ENCODE measurements at places on chromosomes 5 and 9. TPM values are rescaled to one million over a fixed set of nuclear protein-coding genes. Genes with fewer than 3 reads are reported as not detected.
A peak's percentile ranks its signal among the peaks of the same experiment; 100 is the strongest.

DNA sequence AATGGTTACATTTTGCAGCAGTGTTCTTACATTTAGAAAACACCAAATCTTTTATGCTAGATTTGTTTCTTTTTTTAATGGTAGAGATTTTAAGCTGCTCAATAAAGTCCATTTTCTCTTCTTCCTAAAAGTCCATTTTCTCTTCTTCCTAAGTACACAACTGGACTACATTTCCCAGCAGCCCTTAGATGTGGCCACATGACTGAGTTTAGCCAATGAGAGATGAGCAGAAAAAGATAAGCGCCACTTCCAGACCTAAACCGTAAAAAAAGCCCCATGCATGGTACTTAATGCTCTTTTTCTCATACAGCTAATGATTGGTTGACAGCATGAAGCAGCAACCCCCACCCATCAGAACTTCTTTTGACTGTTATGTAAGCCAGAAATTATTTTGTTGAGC lies 206.7 kb downstream of the FAM114A2 start:
- H3K4me3 ChIP-seq = no peak overlapping the region
- no peak overlapping the region for H3K27ac ChIP-seq
- DNase-seq = no peak
- H3K27me3 ChIP-seq = no peaks in the 10 kb centered on the region

- peaks cover 13% of the 10 kb centered on the region for H3K36me3 ChIP-seq
These were observed 8.1 kb downstream of the ARPC5L start for GRCh38 chr9:124869986-124870560.

DNA sequence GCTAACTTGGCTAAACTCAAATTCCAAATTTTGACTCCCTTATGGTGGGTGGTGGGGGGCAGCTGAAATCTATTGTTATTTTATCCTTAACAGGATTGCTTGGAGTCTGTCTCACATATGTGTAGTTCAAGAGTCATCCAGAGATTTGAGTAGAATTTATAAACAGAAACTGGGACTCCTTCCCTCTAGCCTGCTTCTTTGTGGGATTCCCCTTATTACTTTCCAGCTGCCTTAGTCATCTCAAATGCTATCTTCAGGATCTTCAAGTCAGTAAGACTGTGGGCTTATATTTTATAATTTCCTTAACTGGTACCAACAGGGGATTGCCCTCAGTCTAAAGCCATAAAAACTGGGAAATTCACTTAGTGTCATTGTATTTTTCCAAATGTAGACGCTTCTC lies 55.5 kb downstream of the NNT start:
- H3K4me3 ChIP-seq = no peak overlapping the region
- no peak for DNase-seq
- no peaks in the 10 kb centered on the region for H3K27me3 ChIP-seq
- no peak overlapping the region for H3K27ac ChIP-seq
- no peaks in the 10 kb centered on the region for H3K4me1 ChIP-seq

DNA sequence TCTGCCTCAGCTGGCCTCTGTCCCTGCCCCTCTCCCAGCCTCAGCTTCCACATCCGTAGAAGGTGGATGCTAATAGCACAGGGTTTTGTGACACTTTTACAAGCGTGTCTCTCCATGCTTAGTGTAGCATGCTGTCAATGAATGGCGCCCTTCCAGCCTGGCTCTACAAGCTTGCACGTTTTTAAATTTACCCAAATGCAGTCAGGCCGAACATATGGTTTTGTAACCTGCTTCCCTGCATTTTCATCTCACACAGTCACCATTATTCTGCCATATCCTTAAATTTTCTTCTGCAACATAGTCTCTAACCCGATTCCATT lies 28.8 kb downstream of the FAM163B start:
- H3K4me1 ChIP-seq = peaks cover 6% of the 10 kb centered on the region
- no peak overlapping the region for H3K4me3 ChIP-seq
- H3K27me3 ChIP-seq = no peaks in the 10 kb centered on the region
- DNase-seq = no peak
- no peak overlapping the region for H3K27ac ChIP-seq

- no peaks in the 10 kb centered on the region for H3K36me3 ChIP-seq
- no peak for DNase-seq
- H3K27ac ChIP-seq = no peak overlapping the region
- no peaks in the 10 kb centered on the region for H3K4me1 ChIP-seq
- no peak overlapping the region for H3K4me3 ChIP-seq
These were observed 158.8 kb downstream of the SLF1 start for GRCh38 chr5:94777056-94777880.

DNA sequence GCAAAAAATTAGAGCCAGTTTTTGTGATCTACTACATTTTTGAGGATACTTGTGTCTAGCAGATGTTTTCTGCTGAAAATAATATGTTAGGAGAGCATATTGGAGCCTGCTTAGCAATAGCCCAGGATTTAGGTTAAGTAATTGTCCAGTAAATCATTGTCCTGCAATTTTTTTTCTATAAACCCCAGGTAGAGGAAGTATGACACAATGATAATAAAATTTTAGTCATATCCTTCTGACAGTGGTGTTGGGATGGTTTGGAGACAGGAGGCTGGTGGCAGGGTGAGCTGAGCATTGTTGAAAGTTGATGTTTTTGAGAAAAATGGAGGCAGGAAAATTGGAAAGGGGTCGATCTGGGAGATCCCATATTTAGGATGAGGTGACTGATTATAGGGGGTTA lies 3.5 kb downstream of the SNCAIP start:
- H3K4me1 ChIP-seq = peaks cover 7% of the 10 kb centered on the region
- H3K4me3 ChIP-seq = no peak overlapping the region
- no peak overlapping the region for H3K27ac ChIP-seq
- DNase-seq = no peak

DNA sequence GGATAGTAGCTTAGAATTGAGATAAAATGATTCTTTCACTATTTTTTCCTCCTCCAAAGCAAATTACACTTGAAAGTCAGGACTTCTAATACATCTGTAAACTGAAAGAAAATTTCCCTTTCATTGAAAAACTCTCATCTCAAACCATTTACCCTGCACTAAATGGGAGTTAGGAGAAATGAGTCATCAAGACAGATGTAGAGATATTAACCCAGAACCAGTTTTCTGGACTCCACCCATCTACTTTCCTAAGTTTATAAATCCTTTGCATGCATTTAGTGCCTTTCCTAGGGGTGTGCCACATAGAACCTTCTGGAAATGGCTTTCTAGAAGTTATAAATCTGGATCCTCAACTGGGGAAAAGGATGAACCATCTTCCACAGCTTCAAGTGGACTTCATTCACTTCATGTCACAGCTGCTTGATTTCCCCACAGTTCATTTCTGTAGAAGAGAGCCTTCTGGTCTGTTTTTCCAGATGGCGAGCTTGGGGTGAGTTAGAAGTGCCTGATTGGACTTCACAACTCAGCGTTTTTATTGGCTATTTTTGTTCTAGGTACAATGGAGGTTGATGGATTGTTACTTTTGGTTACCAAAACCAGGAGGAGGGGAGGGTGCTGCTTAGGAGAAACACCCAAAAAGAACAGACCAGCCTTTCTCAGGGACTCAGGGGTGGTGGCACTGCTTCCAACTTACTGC lies 72.5 kb upstream of the GPR151 start:
- no peaks in the 10 kb centered on the region for H3K27me3 ChIP-seq
- H3K27ac ChIP-seq = no peak overlapping the region

DNA sequence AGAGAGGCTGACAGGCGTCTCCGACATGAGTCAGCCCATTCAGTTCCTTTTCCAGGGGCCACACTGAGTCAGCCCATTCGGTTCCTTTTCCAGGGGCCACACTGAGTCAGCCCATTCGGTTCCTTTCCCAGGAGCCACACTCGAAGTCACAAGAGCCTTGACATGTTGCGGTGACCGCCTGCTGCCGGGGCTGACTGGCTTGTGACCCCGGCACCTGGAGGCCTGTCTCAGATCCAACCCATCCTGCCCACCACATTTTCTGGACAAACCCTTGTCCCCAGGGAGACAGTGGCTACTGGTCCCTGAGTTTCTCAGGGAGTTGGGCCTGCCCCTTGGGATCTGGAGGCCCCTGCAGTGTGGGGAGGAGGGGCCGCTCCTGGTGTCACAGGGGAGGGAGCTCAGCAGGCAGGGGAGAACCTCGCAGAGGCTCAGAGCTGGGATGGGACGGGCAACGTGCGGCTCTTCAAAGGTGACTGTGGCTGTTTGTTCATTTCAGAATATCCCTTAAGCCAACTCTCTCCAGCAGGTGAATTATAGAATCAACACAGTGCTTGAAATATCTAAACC lies 40.5 kb upstream of the LPCAT1 start:
- no peaks in the 10 kb centered on the region for H3K36me3 ChIP-seq
- no peak for DNase-seq
- H3K4me3 ChIP-seq = no peak overlapping the region
- H3K27me3 ChIP-seq = no peaks in the 10 kb centered on the region
- peaks cover 3% of the 10 kb centered on the region for H3K4me1 ChIP-seq
- no peak overlapping the region for H3K27ac ChIP-seq

DNA sequence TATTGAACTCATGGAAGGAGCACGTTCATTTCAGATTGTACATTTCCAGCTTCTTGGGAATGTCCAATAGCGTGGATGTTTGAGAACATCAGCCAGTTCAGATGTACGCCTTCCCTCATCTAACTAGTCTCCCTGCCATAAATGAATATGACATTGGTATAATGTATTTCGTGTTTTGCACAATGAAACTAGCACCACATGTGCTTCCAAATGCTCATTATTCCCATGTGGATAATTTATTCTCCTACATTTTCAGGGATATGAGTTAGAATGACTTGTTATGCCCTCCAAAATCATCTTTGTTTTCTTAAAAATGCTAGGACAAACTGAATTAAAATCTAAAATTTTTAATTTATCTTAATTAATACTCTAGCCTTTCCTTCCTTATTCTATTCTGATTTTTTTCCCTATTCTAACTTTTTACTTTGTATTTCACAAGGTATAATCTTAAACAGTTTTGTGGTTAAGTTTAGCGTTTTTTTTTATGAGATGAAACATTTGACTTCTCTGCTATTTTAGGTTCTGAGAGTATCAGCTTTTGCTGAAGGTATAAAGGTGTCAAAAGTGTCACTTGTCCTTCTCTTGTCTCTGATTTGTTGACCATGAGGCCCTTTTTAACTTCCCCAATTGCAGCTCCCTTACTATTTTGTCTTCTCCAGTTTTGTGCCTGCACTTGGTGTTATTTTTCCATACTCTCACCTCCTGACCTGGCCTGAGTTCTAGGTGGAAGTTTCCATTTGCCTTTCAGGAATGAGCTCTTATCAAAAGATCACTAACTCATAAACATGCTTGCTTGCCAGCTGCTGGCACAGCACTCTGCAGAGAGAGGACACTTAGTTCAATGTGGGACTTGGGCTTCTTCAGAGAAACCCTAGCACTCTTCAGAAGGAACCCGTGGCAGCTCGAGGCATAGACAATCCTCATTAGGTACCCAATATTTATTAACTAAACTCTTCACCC lies 106.8 kb downstream of the FRMD3 start:
- H3K36me3 ChIP-seq = no peaks in the 10 kb centered on the region
- no peaks in the 10 kb centered on the region for H3K27me3 ChIP-seq
- peak overlapping the region; percentile 96 for H3K27ac ChIP-seq
- DNase-seq = no peak
- H3K4me3 ChIP-seq = 0 out of 2 replicates have a peak overlapping the region, but pooled peaks have one; percentile 12
- peaks cover 36% of the 10 kb centered on the region for H3K4me1 ChIP-seq

DNA sequence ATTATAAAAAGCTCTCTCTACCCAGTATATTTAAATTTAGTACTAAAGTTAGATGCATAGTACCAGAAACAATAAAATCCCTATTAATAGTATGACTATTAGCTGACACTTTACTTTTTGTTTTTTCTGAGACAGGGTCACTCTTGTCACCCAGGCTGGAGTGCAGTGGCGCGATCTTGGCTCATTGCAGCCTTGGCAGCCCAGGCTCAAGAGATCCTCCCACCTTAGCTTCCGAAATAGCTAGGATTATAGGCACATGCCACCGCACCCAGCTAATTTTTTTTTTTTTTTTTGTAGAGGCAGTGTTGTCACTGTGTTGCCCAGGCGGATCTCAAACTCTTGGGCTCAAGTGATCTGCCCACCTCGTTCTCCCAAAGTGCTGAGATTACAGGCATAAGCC lies 8.0 kb downstream of the CCNG1 start:
- no peak overlapping the region for H3K27ac ChIP-seq
- H3K4me1 ChIP-seq = peaks cover under 1% of the 10 kb centered on the region
- no peak for DNase-seq
- no peaks in the 10 kb centered on the region for H3K27me3 ChIP-seq

GRCh38 chr9:11318946-11319345 lies 706.1 kb upstream of the PTPRD start:
- no peak for DNase-seq
- no peaks in the 10 kb centered on the region for H3K36me3 ChIP-seq
- no peaks in the 10 kb centered on the region for H3K4me1 ChIP-seq

GRCh38 chr5:10987925-10988504 lies 227.0 kb upstream of the DAP start:
- DNase-seq = peak; percentile 13
- no peak overlapping the region for H3K4me3 ChIP-seq
- H3K27me3 ChIP-seq = peaks cover 18% of the 10 kb centered on the region
- no peaks in the 10 kb centered on the region for H3K4me1 ChIP-seq
- H3K36me3 ChIP-seq = no peaks in the 10 kb centered on the region
- no peak overlapping the region for H3K27ac ChIP-seq

DNA sequence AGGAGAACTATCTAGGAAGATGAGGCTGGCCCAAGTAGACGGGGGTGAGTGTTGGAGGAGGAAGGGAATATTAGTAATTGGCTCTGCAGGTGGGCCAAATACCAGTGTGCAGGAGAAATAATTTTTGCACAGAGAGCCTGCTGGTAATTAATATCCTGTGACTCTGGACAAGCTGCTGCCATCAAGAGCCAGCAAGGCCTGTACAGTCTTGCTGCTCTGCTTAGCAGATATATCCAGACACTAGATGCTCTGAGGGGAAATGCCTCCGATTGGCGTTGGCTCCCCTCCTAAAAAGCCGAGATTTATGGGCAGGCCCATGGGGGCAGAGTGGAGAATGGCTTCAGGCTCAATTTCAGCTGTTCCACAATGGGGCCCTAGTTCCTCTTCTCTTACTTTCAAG lies 29.6 kb upstream of the ASTN2 start:
- H3K27me3 ChIP-seq = no peaks in the 10 kb centered on the region
- H3K27ac ChIP-seq = no peak overlapping the region
- no peaks in the 10 kb centered on the region for H3K4me1 ChIP-seq
- H3K36me3 ChIP-seq = no peaks in the 10 kb centered on the region
- DNase-seq = no peak

Gene CCDC180
- total RNA-seq = 2.9 TPM

Gene ST8SIA4
- total RNA-seq = 0.41 TPM

Gene HSD17B3
- 0.39 TPM for total RNA-seq

Gene C8G
- 2.9 TPM for total RNA-seq

All from Panc1 (cell line).